ENCODE measurements at places on chromosomes 6 and 20. TPM values are rescaled to one million over a fixed set of nuclear protein-coding genes. Genes with fewer than 3 reads are reported as not detected.

- DNase-seq: peak; percentile 55
These were observed 97.2 kb downstream of the SPTLC3 start for GRCh38 chr20:13105864-13106457.

DNA sequence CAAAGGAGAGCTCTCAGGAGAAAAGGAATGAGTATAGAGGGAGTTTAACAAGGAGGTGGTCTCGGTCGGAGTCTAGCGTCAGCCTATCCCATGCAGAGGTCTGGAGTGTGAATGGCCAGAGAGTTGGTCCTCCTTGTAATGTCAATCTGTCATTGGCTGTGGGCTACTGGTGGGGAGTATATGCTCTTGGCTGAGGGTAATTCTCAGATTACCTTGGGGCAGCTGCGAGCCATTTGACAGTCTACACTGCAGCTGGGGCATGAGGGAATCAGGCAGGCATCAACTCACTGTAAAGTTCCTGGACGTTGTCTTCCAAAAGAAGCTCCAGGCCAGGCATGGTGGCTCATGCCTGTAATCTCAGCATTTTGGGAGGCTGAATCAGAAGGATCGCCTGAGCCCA is 48.1 kb downstream of the EBF4 start:
- DNase-seq: no peak

SLC22A7 gene
- not detected for total RNA-seq

- DNase-seq: no peak
These were observed 8.7 kb downstream of the SERPINB6 start for GRCh38 chr6:2962636-2963035.

GRCh38 chr20:13259921-13260320 is 38.8 kb downstream of the ISM1 start:
- no peak for DNase-seq

- peak; percentile 55 for DNase-seq
These were observed 6.1 kb upstream of the HSPA1B start for GRCh38 chr6:31821301-31822035.

DNA sequence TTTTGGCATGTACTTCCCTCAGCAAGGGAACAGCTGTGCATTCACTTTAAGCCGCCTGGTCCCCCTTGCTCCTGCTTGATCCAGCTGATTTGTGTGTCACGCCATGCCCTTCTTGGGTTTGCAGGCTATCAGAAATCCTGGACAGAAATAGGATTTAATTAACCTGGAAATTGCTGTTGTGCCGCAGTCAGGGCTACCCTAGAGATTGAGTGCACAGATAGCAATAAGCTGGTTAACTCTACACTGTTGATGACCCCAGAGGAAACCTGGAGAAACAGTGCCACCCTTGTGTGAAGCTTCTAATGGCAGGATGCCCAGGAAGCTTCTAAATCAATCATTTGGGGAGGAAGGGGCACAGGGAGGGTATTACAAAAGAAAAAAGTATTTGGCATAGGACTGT is 199.0 kb downstream of the JARID2 start:
- DNase-seq: peak; percentile 57

ENPP5 gene
- total RNA-seq: 4.7 TPM

Data from muscle of leg (tissue), 16 donors.